ENCODE measurements at places on chromosomes 13 and 19.

DNA sequence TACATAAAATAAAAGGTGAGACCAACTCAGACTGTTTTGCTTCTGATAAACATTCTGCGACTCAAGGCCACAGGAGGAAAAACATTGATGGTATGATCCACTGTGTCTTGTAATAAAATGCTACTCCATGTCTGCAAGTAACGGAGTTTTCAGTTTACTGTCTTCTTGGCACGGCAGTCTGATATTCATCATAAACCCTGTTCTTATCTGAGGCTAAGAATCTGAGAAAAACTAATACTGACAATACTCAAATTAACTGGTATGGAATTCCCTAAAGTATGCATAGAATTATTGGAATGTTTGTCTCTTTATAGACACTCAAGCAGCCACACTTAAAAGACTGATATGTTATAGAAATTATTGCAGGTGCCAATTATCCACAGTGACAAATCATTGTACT lies 125.5 kb downstream of the TBC1D4 start:
- DNase-seq: no peak

GRCh38 chr13:91097269-91097668 lies 250.2 kb upstream of the MIR17HG start:
- DNase-seq: no peak

DNA sequence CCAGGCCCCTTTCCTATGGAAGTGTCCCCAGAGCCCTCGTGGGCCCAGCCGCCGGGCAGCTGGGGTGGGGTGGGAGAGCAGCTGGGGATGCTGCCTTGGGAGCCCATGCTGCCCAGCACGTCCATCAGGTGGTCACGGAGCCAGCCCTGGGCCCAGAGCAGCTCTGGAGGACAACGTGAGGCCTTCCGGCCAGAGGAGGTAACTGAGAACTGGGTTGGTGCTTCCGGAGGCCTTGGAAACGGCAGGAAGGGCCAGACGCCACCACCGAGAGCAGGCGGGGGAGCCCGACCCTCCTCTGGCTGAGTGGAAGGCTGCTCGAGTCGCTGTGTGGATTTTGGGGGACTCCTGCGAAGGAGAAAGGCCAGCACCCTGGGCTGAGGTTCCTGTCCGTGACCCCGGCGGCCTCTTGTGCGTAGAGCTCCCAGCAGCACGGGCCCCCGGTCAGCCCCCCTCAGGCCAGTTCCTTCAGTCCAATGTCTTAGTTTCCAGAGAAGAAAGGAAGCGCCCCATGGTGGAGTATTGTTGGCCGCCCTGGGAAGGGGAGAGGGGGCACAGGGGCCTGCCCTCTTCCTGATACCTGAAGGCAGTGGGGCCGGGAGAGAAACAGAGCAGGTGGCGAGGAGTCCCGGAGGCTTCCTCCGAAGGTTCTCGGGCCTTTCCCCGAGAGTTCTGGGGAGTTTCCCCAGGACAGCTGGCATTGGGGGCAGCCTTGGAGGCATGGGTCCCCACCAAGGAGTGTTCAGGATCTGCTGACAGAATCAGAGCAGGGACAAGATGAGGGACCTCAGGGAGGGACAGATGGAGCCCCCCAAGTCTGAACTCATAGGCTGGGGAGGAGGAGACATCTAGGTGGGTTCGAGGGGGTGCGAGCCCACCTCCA lies 68.8 kb downstream of the MLLT1 start:
- DNase-seq: no peak

- DNase-seq: no peak
These were observed 26.6 kb downstream of the NCAN start for GRCh38 chr19:19238126-19238894.

GRCh38 chr13:102846261-102847015 lies 606 bp downstream of the ERCC5 start:
- DNase-seq: peak; percentile 64

DNA sequence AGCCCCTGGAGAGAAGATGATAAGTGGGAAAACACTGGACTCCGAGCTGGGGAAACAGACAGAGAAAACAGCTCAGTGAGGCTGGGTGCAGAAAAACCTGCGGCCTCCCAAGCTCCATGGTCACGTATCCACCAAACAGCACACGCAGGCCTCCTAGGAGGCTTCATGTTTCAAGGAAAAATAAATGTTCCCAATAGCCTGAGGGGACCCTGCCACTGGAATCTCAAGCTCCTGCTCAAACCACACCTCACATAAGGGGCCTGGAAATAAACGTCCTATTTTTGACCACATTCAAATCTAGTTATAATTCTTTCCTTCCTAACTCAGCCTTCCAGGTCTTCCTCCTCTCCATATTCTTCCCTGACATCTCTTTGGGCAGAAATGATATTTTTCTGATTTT lies 225.7 kb downstream of the ABCC4 start:
- no peak for DNase-seq

DNA sequence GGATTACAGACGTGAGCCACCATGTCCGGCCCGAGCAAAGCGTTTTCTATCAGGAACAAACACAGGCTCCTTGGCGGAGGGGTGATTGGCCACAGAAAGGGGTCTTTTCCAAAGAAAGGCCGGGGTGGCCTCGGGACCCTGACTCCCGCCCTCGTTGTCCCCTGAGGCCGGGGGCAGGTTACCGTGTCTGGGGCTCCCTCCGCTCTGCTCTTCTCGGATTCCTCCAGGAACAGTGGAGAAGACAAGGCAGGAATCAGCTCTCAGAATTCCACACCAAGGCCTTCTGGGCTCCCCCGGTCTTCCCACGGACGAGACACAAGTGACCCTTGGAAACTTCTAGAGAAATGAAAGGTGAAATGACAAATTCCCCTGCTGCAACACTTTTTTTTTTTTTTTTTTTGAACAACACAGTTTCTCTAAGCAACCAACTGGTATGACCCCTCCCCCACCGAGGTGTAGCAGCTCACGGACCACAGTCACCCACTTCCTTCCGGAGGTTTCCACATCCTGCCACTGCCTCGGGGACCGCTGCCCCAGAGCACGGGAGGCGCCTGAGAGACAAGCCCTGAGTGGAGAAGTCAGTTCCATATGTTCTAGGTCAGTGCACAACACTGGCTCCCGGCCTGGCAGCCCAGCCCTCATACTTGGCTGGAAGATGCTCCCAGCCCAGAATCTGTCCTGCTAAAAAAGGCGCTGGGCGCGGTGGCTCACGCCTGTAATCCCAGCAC lies 11.0 kb downstream of the MOB3A start:
- DNase-seq: peak; percentile 98

DNA sequence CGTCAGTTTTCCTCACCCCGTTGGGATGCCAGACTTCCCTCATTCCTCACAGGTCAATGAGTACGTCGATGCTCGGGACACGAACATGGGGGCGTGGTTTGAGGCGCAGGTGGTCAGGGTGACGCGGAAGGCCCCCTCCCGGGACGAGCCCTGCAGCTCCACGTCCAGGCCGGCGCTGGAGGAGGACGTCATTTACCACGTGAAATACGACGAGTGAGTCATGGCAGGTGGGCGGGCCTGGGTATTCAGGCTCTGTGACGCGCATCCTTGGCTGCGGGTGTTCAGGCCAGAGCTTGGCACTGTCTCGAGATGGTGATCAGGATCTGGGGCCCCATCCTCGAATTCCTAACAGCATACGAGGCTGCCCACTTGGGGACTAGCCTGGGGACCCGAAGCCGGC lies 21.4 kb downstream of the UHRF1 start:
- DNase-seq: no peak

DNA sequence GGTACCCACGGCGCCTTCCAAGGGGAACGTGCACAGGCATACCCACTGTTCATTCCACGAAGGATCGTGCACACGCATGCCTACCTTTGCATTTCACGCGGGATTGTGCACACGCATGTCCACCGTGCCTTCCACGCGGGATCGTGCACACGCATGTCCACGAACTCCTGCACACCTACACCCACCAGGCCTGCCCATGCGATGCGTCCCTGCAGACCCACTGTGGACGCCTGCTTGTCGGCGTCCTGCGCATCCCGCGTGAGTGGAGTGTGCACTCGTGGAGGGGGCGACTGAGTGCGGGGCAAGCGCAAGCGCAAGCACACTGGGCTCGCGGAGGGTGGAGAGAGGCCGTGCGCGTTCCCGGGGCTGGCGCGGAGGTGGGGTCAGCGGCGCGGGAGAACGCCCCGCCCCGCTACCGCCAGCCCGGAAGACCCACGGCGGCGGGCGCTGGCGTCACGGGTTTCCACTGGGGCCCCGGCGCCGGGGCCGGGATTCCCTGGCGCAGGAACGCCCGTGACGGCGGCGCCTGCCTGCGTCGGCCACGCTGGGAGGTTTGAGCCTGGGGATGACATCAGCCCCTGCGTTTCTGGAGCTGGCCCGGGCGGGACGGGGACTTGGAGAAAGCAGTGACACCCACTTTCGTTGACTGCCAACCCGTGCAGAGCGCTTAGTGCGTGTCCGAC lies 18.7 kb downstream of the GADD45B start:
- DNase-seq: peak; percentile 67

GRCh38 chr19:19470579-19470978 lies 44.8 kb downstream of the TSSK6 start:
- DNase-seq: peak; percentile 63

DNA sequence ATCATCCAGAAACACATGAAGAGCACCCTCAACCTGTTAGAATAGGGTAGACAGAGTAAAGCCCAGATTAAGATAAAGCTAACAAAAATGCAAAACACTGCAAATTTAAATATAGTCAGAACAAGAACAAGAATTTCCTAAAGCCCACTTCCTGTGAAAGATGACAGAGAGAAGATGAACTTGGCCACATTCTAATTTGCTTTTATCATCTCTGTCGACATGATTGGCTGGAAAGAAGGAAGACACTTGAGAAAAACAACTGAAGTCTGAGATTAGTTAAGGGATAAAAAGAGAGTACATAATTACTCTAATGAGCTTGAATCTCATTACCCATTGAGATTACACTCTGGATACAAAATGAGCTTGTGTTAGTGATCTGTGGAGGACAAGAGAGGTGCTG lies 537.6 kb downstream of the KLF5 start:
- DNase-seq: no peak

GRCh38 chr19:56123266-56123891 lies 2.3 kb upstream of the ZNF787 start:
- DNase-seq: no peak

GRCh38 chr19:5775668-5776309 lies 8.8 kb downstream of the PRR22 start:
- DNase-seq: no peak

GRCh38 chr19:16894080-16894479 lies 5.3 kb downstream of the F2RL3 start:
- DNase-seq: no peak

DNA sequence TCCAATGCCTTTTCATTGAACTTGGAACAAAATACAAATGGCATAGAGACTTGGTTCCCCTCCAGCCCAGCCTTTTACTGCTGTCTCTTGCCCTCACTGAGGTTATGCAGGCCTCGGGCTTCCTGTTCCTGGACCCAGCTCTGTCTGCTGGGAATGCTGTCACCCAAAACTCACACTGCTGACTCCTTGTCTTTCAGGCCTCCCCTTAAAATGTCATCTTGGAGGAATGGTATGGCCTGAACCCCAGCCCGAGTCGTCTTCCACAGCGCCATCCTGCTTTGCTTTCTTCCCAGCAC lies 9.7 kb upstream of the ANKRD10 start:
- no peak for DNase-seq

GRCh38 chr19:33434069-33434885 lies 60.8 kb downstream of the CEBPG start:
- DNase-seq: no peak

- no peak for DNase-seq
These were observed 518 bp downstream of the TFDP1 start for GRCh38 chr13:113584870-113585671.

DNA sequence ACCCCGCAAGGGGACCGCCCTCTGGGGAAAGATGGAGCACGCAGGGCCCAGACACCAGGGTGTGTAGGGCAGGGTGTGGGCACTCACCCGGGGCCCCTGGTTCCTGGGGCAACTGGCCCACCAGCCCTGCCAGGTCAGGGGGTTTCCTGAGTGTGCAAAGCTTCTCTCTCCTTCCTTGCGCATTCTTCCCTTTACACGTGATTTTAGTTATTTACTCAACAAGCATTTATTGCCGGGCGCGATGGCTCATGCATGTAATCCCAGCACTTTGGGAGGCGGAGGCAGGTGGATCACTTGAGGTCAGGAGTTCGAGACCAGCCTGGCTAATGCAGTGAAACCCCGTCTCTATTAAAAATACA lies 20.4 kb downstream of the PRR36 start:
- no peak for DNase-seq

- DNase-seq: peak; percentile 15
These were observed at the start of gene EBI3 for GRCh38 chr19:4229179-4229931. TSS of gene EBI3 (plus strand) at chr19:4229523. CDS start at chr19:4229551, 28 bp downstream.

DNA sequence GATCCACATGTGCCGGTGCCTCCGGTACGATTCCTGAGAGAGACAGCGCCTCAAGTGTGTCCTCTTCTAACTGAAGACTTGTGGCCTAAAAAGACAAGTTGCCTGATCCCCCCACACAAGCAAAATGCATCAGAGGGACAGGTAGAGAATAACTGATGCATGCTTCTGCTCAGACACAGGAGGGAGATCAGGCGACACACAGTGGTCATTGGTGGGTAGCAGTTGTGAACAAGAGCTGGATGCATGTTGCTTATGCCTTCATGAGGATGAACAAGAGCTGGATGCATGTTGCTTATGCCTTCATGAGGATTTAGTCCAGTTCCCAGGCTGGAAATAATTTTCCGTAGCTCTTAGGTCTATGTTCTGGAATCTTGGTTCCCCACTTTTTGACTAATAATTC lies 505.6 kb downstream of the MYO16 start:
- no peak for DNase-seq

DNA sequence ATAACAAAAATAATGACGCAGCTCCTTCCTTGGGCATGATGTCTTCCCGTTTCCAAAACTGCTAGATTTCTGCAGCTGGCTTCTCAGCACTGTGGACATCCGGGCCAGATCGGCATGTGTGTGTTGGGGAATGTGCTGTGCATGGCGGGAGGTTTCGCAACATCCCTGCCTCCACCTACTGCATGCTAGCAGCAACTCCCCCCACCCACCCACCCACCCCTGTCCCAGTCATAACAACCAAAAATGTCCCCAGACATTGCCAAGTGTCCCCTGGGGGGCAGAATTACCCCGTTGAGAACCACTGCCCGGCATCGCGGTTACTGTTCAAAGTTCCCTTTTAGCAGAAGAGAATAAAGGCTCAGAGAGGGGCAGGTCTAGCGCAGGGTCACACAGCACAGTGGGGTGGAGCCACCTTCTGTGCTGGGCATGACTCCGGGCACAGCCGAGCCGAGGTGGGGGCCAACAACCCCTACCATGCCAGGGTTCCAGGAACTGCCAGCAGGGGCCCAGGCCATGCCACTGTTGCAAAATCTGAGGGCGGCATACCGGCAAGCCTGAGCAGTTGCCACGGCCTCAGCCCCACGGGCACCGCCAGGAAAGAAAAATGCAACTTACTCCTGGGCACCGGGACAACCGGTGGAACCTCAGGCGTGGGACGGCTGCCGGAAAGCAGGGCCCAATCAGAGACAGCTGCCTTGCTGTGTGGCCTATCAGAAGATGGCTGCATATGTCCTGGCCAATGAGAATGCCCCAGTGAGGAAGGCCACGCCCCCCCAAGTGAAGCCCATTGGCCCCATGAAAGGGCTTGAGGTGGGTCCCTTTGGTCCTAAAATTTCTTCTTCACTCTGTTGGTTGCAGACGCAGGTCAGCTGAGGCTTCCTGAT lies 22.5 kb upstream of the NFIC start:
- peak; percentile 73 for DNase-seq

GRCh38 chr13:75700552-75700951 lies 64.4 kb downstream of the LMO7 start:
- DNase-seq: no peak

Measured in CD14-positive monocyte (primary cell).